Activated CD4-positive, alpha-beta memory T cell treated with anti-CD3 and anti-CD28 coated beads for 36 hours (primary cell): ENCODE measurements at places on chromosomes 4 and X. TPM values are rescaled to one million over a fixed set of nuclear protein-coding genes. Genes with fewer than 3 reads are reported as not detected.

- no peaks in the 10 kb centered on the region for H3K36me3 ChIP-seq
- H3K4me1 ChIP-seq, result peaks cover 6% of the 10 kb centered on the region
- peak overlapping the region; percentile 85 for H3K4me3 ChIP-seq
- peak overlapping the region; percentile 83 for H3K27ac ChIP-seq
- peak; percentile 46 for DNase-seq
- H3K27me3 ChIP-seq, result peaks cover 1% of the 10 kb centered on the region
Observed at GRCh38 chrX:81120936-81121371, 80.8 kb downstream of the HMGN5 start.

The WNK3 gene
- total RNA-seq, result 0.19 TPM

GRCh38 chrX:37802028-37802427, 22.2 kb downstream of the CYBB start:
- no peak overlapping the region for H3K27ac ChIP-seq
- H3K36me3 ChIP-seq, result no peaks in the 10 kb centered on the region
- no peaks in the 10 kb centered on the region for H3K4me1 ChIP-seq
- no peak overlapping the region for H3K4me3 ChIP-seq

GRCh38 chr4:1345903-1346780, 866 bp upstream of the UVSSA start:
- DNase-seq, result peak; percentile 57
- peaks cover 11% of the 10 kb centered on the region for H3K36me3 ChIP-seq
- H3K27me3 ChIP-seq, result no peaks in the 10 kb centered on the region
- H3K4me3 ChIP-seq, result peak overlapping the region; percentile 82
- peak overlapping the region; percentile 57 for H3K27ac ChIP-seq

The TMEM31 gene
- total RNA-seq, result 0.44 TPM

DNA sequence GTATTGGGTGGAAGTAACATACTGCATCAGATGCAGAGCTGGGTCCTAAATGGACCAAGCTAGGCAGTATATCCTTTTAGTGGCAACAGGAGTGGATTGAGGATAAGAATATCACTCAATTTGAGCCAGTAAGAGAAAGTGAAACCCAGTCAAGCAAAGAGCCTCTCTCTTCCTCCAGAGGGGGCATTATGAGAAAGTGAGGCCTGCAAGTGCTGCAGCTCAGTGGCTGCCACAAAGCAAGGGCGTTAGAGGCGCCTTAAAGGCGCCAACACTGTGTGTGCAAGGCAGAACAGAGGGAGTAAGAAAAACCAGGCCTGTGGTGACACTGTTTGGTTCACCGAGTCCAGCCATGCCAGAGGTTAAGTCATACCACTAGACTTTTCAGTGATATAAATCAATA, 17.5 kb downstream of the STX18 start:
- no peaks in the 10 kb centered on the region for H3K27me3 ChIP-seq
- peak; percentile 57 for DNase-seq
- no peak overlapping the region for H3K4me3 ChIP-seq
- peaks cover 6% of the 10 kb centered on the region for H3K36me3 ChIP-seq
- no peak overlapping the region for H3K27ac ChIP-seq

DNA sequence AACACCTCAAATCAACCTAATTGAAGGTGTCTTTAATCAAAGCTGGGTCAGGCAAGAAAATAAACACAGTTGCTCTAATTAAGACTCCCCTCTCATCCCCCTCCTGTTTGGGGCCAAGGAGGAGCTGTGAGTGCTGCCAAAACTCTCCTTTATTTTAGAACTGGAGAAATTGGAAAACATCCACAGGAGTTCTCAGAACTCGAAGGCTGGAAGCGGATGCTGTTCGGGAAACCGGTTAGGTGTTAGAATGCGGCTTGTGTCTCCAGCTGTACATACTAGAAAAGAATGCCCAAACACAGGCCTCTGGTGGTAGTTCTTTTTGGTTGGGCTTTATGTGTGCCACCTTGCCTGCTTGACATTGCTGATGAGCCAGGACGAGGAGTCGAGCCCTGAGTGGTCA, 118.2 kb downstream of the GPR143 start:
- DNase-seq, result no peak
- no peaks in the 10 kb centered on the region for H3K27me3 ChIP-seq
- H3K36me3 ChIP-seq, result no peaks in the 10 kb centered on the region
- H3K4me3 ChIP-seq, result no peak overlapping the region
- H3K4me1 ChIP-seq, result peaks cover 16% of the 10 kb centered on the region

The TMEM35A gene
- not detected for total RNA-seq

The COL25A1 gene
- total RNA-seq, result not detected

- H3K4me1 ChIP-seq, result no peaks in the 10 kb centered on the region
- no peak overlapping the region for H3K27ac ChIP-seq
- peaks cover 10% of the 10 kb centered on the region for H3K27me3 ChIP-seq
- H3K4me3 ChIP-seq, result no peak overlapping the region
- DNase-seq, result no peak
- H3K36me3 ChIP-seq, result no peaks in the 10 kb centered on the region
Observed at GRCh38 chr4:47372561-47372960, 90.9 kb downstream of the COMMD8 start.

GRCh38 chrX:34300871-34301270, 168.8 kb upstream of the FAM47A start:
- H3K36me3 ChIP-seq, result no peaks in the 10 kb centered on the region
- peak; percentile 10 for DNase-seq
- no peak overlapping the region for H3K27ac ChIP-seq
- no peak overlapping the region for H3K4me3 ChIP-seq
- H3K27me3 ChIP-seq, result no peaks in the 10 kb centered on the region

DNA sequence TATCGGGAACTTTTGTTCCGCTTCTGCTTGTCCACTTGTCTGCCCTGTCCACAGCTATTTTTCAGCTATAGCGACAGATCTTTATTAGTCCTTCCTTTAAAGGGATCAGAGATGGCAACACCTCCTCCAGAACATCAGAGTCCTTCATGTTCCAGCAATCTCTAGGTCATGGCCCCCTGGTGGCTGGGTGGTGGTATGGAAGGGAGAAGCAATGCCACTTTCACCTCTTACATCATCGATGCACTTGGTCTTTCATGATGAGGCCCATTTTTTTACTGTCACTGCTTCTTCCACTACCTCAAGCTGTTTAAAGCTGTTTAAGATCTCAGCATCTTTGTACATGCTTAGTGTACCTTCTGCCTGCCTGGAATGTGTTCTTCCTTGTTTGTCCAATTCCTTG, 106.7 kb downstream of the ARHGAP6 start:
- H3K36me3 ChIP-seq, result no peaks in the 10 kb centered on the region
- no peak overlapping the region for H3K27ac ChIP-seq
- peak; percentile 54 for DNase-seq
- no peak overlapping the region for H3K4me3 ChIP-seq
- H3K4me1 ChIP-seq, result no peaks in the 10 kb centered on the region
- peaks cover 2% of the 10 kb centered on the region for H3K27me3 ChIP-seq

GRCh38 chr4:82899374-82900065, 1.0 kb upstream of the THAP9 start:
- no peak overlapping the region for H3K27ac ChIP-seq
- H3K36me3 ChIP-seq, result peaks cover 27% of the 10 kb centered on the region
- no peak for DNase-seq
- H3K4me3 ChIP-seq, result no peak overlapping the region

The GABRA4 gene
- not detected for total RNA-seq

DNA sequence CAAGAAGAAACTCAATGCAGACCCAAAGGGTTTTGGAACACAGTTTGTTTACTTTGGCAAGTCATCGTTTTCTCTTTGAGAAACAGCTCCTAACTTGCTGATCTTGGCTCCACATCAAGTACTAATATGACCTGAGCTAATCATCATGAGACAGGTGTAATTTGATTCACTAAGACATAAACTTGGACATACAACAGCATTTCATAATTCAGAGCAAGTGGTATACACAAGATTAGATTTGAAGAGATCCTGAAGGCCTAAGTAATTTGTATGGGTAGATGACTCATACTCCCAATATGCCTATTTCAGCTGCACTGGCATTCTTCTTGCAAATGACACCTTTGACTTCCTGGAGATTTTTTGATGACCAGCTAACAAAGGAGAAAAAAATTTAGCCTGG, 1521.7 kb downstream of the RPA4 start:
- H3K27ac ChIP-seq, result no peak overlapping the region
- H3K27me3 ChIP-seq, result no peaks in the 10 kb centered on the region
- no peak for DNase-seq
- H3K4me1 ChIP-seq, result no peaks in the 10 kb centered on the region

The TMPRSS11A gene
- not detected for total RNA-seq

The PAGE2 gene
- total RNA-seq, result not detected

- no peak for DNase-seq
- H3K4me3 ChIP-seq, result no peak overlapping the region
- H3K36me3 ChIP-seq, result no peaks in the 10 kb centered on the region
- no peak overlapping the region for H3K27ac ChIP-seq
- peaks cover 30% of the 10 kb centered on the region for H3K4me1 ChIP-seq
Observed at GRCh38 chr4:153079857-153080391, 124.3 kb upstream of the TRIM2 start.

DNA sequence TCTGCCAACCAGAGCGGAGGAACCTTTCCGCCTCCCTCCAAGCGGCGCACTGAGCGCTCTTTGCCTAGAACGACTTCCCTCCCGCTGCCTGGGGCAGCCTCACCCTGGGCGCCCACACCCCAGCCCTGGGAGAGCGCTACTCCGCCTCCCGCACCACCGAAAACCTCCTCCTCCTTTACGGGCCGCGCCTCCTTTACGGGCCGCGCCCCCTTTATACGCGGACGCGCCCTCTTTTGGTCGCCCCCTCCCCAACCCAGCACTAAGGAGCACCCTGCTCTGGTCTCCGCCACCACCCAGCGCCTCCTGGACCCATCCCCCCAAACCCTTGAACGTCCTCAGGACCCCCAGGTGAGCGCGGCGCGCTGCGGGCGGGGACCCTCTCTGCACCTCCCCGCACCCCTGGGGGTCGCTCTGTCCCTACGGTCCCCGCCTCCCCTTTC, 586 bp upstream of the NSG1 start:
- peak; percentile 57 for DNase-seq
- H3K4me3 ChIP-seq, result peak overlapping the region; percentile 78
- H3K4me1 ChIP-seq, result peaks cover 13% of the 10 kb centered on the region
- H3K27me3 ChIP-seq, result peaks cover 17% of the 10 kb centered on the region
- H3K36me3 ChIP-seq, result no peaks in the 10 kb centered on the region
- H3K27ac ChIP-seq, result no peak overlapping the region

DNA sequence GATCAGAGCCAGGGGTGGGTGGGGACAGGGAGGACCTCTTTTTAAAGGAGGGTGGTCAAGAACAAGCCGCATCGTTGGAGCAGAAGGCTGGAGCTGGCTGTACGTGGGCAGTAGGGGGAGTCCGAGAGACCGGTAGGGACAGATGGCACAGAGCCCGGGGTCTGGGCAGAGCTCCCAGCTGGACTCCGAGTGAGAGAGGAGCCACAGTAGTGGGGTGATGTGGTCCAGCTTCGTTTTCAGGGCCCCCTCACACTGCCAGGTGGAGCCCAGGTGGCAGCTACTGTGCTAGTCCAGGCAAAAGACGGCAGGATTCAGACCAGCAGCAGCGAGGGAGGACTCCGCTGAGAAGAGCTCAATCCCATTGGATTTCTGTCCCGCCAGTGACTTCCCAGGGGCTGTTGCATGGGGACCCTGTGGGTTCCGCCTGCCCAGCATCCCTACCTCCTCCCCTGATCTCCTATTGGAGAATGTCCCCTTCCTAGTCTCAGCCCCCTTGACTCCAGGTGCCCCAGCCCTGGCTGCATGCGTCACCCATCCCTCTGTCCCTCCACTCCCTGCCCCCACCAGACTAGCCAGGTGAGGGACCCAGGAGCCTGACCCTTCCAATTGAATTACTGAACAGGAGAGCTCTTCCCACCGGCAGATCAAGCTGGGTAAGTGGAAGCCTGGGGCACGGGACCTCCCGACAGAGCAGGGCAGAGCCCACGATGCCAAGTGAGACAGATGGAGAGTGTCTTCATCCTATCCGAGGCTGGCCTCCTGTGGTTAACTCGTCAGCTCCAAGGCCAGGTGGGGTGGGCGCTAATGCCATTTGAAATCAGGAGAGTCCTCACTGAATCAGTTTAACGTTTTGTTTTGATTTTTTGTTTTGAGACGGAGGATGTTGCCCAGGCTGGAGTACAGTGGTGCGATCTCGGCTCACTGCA, 2.9 kb downstream of the ARHGAP4 start:
- no peak for DNase-seq
- peaks cover 21% of the 10 kb centered on the region for H3K4me1 ChIP-seq
- no peaks in the 10 kb centered on the region for H3K27me3 ChIP-seq
- peak overlapping the region; percentile 86 for H3K27ac ChIP-seq
- peak overlapping the region; percentile 94 for H3K4me3 ChIP-seq
